Stimulated activated CD4-positive, alpha-beta T cell treated with anti-CD3 and anti-CD28 coated beads, Interleukin-2, amount 100 ng/mL, for 24 hours (primary cell): ENCODE measurements at places on chromosomes 4 and X.

DNA sequence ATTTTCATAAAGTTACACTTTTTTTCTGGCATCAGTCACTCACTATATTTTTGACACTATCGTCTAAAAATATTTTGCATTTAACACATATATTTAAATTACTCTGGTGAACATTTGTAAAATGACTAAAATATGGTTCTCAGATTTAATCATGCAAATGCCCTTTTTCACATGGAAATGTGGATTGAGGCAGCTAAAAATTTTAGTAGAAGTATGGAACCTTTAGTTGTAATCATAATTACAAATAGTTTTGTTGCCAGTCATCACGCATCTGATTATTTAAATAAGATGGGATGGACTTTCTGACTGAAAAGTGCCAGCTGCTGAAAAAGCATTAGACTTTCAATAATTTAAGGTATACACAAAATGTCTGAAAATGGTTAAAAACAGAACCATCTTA lies 119.3 kb downstream of the PDHA2 start:
- DNase-seq: no peak

DNA sequence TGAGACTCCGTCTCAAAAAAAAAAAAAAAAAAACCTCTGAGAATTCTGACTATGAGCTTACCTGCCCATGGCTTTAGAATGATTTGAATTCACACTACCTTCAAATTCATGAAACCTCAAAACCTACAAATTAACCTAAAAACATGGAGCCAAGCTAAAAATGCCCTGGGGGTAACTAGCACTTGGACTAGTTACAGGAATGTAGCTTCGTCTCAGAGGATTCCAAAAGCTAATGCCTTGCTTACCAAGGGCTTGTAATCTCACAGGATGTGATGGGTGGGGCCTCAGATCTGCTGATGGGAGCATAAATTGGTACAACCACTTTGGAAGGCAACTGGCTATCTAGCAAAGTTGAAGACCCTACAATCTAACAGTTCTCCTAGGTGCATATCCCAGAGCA lies 79.4 kb upstream of the SPRY1 start:
- DNase-seq: no peak

- DNase-seq: no peak
Observed at GRCh38 chr4:76896614-76897535, 1.1 kb downstream of the SOWAHB start.

- no peak for DNase-seq
Observed at GRCh38 chr4:48018112-48018511, 1.5 kb downstream of the NIPAL1 start.

- no peak for DNase-seq
Observed at GRCh38 chrX:39261446-39262147, 460.3 kb downstream of the MID1IP1 start.

GRCh38 chrX:150933945-150934350 lies 35.5 kb upstream of the CD99L2 start:
- DNase-seq: no peak

DNA sequence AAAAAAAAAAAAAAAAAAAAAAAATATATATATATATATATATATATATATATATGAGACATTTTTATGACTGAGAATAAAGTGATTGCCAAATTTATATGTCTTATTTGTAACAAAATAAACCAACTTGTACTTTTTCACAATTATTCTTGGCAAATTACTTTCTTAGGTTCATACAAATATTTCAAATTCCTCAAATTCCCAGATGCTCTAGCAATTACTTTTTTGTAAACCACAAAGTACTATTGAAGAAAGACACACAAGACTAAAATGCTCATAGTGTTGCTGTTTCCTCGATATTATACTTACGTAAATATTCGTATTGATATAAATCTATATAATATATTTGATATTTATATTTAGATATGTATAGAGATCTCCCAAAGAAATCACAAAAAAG lies 390.0 kb downstream of the FAT4 start:
- no peak for DNase-seq

- no peak for DNase-seq
Observed at GRCh38 chr4:121791481-121791880, 9.6 kb upstream of the EXOSC9 start.

DNA sequence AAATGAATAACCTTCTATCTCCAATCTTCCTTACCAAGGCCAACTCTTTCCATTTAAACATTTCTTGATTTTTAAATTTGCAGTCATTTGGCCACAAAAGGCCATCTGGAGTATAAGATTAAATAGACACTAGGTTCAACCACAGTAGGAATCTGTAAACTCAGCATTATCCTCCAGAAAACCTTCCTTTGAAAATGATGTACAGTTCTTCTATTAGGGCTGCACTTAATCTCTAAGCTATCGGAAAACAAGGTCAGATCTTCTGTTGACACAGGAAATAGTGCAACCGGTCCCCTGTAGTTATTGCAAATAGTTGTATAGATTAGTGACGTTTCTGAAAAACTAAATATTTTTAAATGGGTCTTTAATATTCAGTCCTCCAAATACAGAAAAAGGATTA lies 359.0 kb upstream of the ATOH1 start:
- DNase-seq: no peak

DNA sequence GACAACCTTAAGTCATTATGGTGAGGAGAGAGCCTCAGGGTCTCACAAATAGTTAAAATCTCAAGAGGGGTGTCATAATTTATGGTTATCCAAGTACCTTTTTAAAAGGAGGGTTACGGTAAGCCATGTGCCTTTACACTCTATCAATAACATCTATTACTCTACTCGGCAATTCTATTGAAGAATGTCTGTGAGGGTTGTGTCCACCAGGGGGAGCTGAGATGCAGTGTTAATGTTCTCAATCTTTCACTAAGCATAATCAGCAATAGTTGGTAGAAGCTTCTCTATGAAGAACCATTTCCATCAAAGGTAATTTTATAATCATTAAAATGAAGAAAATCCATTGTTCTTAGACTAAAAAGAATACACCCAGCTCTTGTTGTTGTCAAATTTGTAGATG lies 457.4 kb downstream of the CENPC start:
- DNase-seq: peak; percentile 53

GRCh38 chr4:98377559-98377958 lies 116.4 kb downstream of the RAP1GDS1 start:
- DNase-seq: no peak

DNA sequence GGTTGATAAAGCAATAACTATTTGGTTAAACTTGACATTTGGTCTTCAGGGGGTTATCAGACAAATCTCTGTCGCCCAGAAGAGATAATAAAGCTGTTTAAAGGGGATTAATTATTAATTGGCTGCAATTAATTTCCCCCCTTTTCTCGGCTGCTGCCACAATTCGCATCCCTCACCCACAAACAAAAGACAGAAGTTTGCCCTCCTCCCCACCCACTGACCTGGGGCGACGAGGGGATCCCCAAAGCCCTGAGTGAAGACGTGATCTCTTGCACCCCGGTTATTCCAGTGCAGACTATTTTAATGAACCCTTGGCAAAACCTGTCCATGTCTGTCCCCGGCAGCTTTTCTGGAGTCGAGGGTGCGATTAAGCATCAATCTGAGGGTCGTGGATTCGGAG lies 55.7 kb upstream of the TMEM33 start:
- DNase-seq: no peak

DNA sequence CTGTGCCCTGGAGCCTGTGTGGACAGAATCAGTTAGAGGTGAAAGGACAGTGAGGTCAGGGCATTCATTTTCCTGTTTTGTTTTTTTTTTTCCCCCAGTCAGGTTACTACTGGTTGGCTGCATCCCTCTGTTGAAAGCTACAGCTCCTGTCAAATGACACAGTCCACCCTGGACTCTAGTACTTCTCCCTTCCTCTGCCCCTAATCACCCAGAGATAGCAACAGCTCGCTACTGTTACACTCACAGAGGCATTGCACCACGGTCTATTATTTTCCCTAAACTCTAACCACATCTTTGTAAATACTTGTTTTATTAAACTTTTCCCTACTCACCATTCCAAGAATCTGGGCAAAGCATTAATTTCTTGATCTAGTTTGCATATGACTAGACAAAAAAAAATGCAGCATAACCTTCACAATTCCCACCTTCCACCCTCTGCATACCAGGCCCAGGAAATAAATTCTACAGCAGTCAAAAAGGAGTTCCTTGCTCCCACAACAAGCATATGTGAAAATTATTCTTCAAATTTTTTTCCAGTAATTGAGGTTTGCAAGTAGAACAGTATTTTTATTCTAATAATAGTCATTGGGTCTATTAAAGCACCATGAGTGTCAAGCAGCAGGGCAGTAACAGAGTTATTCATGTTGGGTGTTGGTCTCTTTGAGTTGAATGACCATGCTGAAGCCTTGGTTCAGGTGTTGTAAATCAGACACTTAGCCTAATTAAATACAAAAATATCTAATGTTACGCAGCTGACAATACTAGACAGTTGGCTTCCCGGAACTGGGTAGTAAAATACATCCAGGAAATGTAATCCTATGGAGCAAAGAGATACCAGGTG lies 329.2 kb downstream of the INPP4B start:
- no peak for DNase-seq

DNA sequence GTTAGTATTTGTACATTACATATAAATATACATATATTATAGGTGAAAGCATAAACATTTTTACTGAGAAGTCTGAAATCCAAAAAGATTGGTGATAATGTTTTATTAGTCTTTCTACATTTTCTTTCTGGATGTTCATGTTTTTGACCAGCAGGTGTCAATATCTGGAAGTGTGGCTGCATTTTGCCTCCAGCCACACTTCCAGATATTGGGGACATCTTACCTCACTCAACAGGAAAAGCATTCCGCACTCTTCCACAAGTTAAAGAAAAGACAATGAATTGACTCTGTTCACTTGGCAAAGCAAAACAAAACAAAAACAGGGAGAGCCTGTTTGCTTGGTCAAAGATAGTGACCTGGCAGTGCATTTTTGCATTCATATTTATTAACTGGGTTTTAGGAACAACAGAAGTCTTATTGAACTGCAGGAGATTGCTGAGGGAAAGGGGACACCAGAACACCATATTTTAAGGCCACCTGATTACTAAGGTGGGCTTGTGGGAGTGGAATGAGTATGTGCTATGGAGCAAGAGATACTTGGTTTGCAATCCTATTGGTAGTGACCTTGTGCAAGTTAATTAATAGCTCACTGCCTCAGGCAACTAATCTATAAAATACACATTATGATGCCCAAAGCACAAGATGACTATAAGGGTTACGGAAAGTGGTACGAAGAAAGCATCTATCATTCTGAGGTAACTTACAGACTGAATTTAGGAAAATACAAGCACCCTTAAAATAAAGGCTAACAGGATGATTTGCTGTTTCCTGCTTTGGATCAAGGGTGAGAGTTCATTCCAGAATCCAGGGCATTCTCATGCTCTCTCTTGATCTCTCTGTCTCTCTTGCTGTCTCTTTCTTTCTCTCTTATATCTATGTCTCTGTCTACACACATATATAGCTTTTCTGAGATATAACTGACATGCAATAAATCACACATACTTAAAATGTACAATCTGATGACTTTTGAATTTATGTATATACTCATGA lies 389.9 kb upstream of the EMCN start:
- DNase-seq: no peak

DNA sequence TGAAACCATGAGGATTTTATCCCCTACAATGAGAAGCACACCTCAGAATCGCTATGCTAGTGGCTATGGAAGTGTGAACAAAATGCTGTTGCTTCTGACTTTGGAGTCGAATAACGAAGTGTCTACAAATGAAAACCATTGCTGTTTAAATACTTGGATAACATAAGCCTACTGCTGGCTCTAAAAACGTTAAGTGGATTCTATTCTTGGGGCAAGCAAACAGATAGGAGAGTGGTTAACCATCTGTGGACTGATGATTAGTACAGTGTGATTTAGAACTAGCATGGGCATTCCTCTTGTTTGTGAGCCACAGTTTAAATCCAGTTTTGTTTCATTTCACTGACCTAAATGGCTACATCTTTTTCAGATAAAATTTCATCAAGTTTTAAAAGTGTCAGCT lies 109.7 kb upstream of the PNPLA4 start:
- no peak for DNase-seq

GRCh38 chr4:48967631-48968030 lies 18.4 kb upstream of the CWH43 start:
- no peak for DNase-seq

GRCh38 chrX:19887911-19888879 lies 795 bp upstream of the SH3KBP1 start:
- DNase-seq: peak; percentile 38

GRCh38 chr4:105785792-105786191 lies 77.2 kb downstream of the GSTCD start:
- no peak for DNase-seq

- no peak for DNase-seq
Observed at GRCh38 chrX:1330605-1331004, 6.0 kb upstream of the IL3RA start.

DNA sequence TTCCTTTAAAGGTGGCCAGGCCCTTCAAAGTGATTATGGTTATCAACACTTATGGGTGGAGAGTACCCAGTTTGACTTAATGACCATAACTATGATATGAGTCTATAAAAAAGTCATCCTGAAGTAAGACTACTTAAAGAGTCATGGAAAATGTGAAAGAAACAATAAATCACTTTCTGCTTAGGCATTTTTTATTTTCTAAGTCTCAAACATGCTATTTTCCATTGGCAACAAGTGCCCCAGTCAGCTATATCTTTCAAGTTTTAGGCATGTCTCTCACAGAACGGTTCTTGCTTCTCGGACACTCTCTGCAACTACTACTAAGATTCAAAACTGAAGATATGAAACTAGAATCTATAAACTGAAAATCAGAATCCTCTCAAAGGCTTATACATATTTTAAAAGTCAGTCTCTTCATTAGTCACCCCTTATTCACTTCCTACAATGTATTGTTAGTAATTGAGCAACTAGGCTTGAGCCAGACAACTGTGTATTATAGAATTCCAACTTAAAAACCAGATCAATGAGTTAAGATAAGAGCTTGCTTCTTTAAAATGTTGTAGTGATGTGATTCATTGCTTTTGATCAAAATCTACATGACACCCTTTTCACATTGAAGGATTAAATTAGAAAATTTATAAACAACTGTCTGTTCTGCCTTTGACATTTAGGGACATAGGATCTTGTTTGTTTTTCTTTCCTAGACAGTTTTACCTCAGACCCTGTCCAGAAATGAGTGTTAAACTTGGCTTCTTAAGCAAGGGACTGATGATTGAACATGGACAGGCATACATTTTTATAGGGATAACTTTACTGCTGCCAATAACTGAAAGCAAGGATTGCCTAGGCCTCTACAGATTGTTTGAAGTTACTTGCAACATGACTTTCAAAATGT lies 2.9 kb downstream of the ANTXR2 start:
- DNase-seq: no peak

DNA sequence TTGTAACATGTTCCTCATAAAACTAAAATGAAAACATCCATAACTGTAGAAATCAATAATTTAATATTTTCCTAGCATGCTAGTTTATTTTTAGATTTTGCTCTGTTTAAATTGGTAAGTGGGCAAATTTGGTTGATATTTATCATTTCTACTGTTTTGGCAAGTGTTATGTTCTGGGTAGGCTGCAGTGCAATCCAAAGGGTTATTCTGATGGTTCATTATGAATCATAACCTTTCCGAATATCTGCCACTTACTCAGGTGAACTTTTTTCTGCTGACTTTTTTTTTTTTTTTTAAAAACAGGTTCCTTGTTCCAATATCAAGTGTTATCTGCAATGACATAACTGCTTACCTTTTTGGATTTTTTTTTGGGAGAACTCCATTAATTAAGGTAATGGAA lies 52.0 kb downstream of the CDS1 start:
- no peak for DNase-seq

- no peak for DNase-seq
Observed at GRCh38 chr4:67558493-67558892, at the start of gene STAP1. Gene STAP1 (plus strand): TSS chr4:67558727. CDS start chr4:67558810, 83 bp downstream.
